A549 treated with AZD2906 at 1 μM for 4 hours (cell line): ENCODE measurements at places on chromosomes 11 and 22. TPM values are rescaled to one million over a fixed set of nuclear protein-coding genes. Genes with fewer than 3 reads are reported as not detected.

WT1 gene
- 5.0 to 5.5 TPM (median 5.2 TPM) in 5 replicates for total RNA-seq

OR8B8 gene
- total RNA-seq = not detected in 5 replicates

SIRT3 gene
- 18.3 to 23.6 TPM (median 22.7 TPM) in 5 replicates for total RNA-seq

KCNQ1 gene
- total RNA-seq = 0.66 to 1.1 TPM (median 0.71 TPM) in 5 replicates

FDXACB1 gene
- total RNA-seq = 1.4 to 1.6 TPM (median 1.5 TPM) in 5 replicates
